ENCODE measurements at places on chromosomes 3 and 15. TPM values are rescaled to one million over a fixed set of nuclear protein-coding genes. Genes with fewer than 3 reads are reported as not detected.
A peak's percentile ranks its signal among the peaks of the same experiment; 100 is the strongest.

The TGM4 gene
- total RNA-seq: not detected

DNA sequence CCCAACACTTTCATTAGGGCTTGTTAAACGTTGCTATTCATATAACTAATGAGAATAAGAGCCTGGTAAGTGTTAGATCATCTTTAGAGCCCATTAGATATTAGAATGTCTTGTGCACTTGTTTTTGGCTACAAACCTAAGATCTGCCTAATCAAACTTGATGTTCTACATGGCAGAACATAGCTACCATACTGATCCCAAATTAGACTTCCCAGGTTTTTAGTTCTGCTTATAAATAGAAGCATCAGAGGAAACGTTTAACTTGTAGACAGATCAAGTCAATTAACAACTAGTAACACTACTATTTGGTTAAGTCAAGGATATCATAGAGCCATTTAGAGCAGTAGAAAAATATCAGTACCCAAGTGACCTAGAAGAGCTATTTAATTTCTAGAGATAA lies 11.7 kb upstream of the KPNA4 start:
- no peak for DNase-seq

DNA sequence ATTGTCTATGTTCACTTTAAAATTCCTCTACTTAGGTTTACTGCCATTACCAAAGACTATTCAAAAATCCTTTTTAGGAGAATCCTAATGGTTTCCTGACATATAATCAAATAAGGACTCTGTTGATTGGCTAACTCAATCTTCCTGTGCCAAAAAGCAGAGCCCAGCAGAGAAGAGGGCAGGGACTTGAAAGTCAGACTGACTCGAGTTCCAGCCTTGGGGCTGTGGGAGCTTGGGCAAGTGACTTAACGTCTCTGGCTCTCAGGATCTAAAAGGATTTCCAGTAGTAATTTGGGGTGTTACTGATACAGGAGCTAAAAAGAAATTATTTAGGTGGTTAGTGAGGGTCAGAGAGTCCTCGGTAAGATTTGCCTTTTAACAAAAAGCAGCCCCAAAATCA lies 10.9 kb downstream of the CCR5 start:
- DNase-seq: no peak

GRCh38 chr3:177357352-177358090 lies 160.2 kb upstream of the TBL1XR1 start:
- DNase-seq: no peak

GRCh38 chr15:64092864-64093626 lies 593 bp downstream of the CIAO2A start:
- peak; percentile 66 for DNase-seq

GRCh38 chr15:67225336-67225735 lies 29.1 kb downstream of the AAGAB start:
- DNase-seq: no peak

The PTPN23 gene
- total RNA-seq: 19.0 TPM

DNA sequence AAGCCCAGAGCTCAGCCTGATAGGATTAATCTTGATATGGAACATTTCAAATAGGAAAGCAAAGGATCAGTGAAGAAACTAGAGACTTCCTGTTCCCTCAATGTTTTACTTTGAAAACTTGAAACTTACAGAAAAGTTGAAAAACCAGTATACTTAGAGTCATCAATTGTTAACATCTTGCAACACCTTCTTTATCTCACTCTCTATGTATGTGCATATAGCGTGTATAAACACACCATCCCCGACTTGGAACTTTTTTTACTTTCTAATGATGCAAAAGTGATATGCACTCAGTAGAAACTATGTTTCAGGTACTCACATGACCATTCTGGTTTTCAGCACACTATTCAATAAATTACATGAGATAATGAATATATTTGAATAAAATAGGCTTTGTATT lies 60.5 kb downstream of the SEC22A start:
- DNase-seq: no peak

- DNase-seq: no peak
Measured at GRCh38 chr3:105714453-105714852, 154.4 kb downstream of the CBLB start.

The EIF4A2 gene
- 415 TPM for total RNA-seq

The LMCD1 gene
- total RNA-seq: 49.6 TPM

- peak; percentile 61 for DNase-seq
Measured at GRCh38 chr3:129974833-129975704, 549 bp downstream of the TRH start.

GRCh38 chr3:89260721-89261120 lies 153.3 kb downstream of the EPHA3 start:
- DNase-seq: no peak

DNA sequence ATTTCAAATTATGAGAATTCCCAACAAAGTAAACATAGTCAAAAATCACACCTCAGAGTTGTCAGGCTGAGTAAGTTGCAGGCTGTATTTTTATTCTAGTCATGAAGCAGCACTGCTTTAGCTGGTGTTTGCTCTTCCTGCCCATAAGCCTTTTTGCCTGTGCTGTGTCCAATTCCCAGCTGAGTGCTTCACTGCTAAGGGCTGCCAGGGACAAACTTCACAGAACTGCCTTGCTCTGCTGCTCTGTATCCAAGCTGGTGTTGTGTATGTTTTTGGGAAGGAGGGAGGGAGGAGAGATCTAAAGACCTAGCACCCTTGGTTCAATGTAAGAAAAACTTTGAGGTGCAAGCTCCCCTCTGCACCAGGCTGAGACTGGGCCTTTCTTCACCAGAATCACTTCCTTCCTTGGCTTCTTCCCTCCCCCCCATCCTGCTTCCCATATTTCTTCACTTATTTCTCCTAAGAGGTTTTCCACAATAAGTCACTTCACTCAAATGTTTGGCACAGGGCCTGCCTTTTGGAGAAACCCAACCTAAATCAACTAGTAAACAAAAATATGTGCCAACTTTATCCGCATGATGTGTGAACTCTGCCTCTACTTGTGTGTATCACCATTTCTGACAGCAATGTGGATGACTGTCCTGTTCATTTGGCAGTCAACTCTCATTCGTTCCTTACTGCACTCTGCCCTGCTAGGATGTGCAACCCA lies 156.1 kb downstream of the TBL1XR1 start:
- peak; percentile 45 for DNase-seq

The GP9 gene
- total RNA-seq: not detected

GRCh38 chr15:91801836-91802534 lies 51.5 kb upstream of the SLCO3A1 start:
- DNase-seq: no peak

DNA sequence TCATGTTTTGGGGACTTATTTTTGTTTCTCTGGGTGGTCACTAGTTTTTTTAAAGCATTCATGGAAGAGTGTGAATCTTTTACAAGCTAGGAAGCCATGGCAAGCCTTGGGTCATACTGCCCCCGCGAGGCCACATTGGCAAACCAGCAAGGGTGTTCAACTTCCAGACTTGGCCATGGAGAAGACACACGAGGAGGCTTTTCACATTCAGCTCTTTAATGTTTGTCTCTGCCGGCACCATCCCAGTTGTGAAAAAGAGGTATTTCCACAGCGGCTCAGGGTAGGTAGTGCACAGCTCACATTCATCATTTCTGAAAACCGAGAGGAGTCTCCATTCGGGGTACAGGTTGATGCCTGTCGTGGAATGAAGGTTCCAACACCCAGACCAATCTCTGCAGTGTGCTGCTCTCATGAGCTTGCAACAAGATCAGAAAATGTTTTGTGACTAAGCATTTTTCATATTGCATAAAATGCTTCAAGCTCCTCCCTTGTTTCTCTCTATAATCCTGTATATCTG lies 7.7 kb downstream of the CCR5 start:
- peak; percentile 78 for DNase-seq

The SELENOS gene
- 41.1 TPM for total RNA-seq

- no peak for DNase-seq
Measured at GRCh38 chr15:71712182-71712581, 98.2 kb upstream of the NR2E3 start.

The ALCAM gene
- total RNA-seq: 3.5 TPM

Measured in Right ventricle myocardium superior (tissue), 1 donor.